ENCODE measurements at places on chromosomes 1 and 21.

- no peaks in the 10 kb centered on the region for H3K4me1 ChIP-seq
- peaks cover 8% of the 10 kb centered on the region for H3K27me3 ChIP-seq
- no peaks in the 10 kb centered on the region for H3K36me3 ChIP-seq
- H3K27ac ChIP-seq: no peak overlapping the region
- no peak for DNase-seq
- no peak overlapping the region for H3K4me3 ChIP-seq
These were observed 7.7 kb downstream of the PRAMEF1 start for GRCh38 chr1:12798911-12799310.

DNA sequence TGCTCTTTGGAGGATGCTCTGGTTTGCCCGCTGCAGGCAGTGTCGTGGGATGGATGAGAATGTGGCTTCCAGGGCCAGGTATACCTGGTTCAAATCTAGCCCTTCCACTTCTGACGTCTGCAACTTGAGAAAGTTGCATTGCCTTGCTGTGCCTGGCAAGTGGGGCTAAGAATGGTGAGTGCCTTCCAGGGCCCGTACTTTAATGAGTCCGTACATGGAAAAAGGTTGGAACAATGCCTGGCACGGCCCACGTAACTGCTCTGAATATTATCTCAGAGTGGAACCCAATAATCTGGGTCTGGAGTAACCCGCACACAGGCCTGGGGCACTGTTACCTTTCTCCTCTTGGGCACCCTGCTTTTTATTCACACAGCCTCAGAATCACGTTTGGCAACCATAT lies 146.7 kb upstream of the EDN2 start:
- H3K27me3 ChIP-seq: no peaks in the 10 kb centered on the region
- H3K4me3 ChIP-seq: no peak overlapping the region
- peaks cover 18% of the 10 kb centered on the region for H3K36me3 ChIP-seq
- no peak overlapping the region for H3K27ac ChIP-seq

DNA sequence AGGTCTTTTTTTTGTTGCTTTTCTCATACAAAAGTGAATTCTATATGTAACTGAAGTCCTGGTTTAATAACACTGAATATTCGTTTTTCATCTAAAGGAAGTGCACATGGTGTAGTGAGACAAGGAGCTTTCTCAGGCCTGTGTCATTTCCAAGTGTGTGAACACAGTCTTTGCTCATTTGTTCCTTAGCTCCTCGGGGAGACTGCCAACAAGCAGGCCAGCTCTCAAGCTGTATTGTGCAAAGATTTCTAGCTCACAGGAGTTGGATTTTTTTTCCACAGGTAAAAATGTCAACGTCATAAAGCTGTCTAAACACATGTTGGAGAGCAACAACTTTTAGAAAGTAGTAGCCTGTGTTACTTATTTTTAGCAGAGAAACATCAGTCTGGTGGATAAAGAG lies 87.8 kb upstream of the S1PR1 start:
- H3K4me1 ChIP-seq: peaks cover 8% of the 10 kb centered on the region
- H3K36me3 ChIP-seq: no peaks in the 10 kb centered on the region
- H3K27ac ChIP-seq: no peak overlapping the region
- no peak for DNase-seq
- no peaks in the 10 kb centered on the region for H3K27me3 ChIP-seq
- H3K4me3 ChIP-seq: no peak overlapping the region

GRCh38 chr1:204029016-204029415 lies 43.9 kb upstream of the SOX13 start:
- DNase-seq: no peak
- H3K27me3 ChIP-seq: peaks cover 30% of the 10 kb centered on the region
- H3K4me1 ChIP-seq: no peaks in the 10 kb centered on the region
- H3K36me3 ChIP-seq: no peaks in the 10 kb centered on the region
- no peak overlapping the region for H3K27ac ChIP-seq

- no peak overlapping the region for H3K27ac ChIP-seq
- no peak for DNase-seq
- H3K4me1 ChIP-seq: no peaks in the 10 kb centered on the region
- H3K27me3 ChIP-seq: peaks cover 5% of the 10 kb centered on the region
- no peaks in the 10 kb centered on the region for H3K36me3 ChIP-seq
These were observed 8.2 kb upstream of the ARHGEF10L start for GRCh38 chr1:17531343-17531681.

DNA sequence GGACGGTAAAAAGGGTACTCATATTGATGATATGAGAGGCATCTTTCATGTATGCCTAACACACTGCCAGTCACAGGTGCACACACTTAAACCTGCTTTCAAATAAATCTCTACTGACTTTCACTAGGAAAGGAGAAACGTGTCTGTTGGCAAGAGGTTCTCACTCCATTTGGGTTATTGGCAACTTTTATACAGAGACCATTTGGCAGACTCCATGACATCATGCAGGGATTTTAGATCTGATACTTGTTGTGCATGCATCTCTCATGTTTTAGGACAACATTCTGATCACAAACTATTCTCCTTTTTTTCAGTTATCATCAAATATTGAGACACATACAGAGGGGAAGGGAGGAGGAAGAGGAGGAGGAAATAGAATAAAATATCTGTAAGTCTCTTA lies 31.5 kb downstream of the RGS7 start:
- DNase-seq: no peak
- H3K36me3 ChIP-seq: no peaks in the 10 kb centered on the region
- H3K27me3 ChIP-seq: no peaks in the 10 kb centered on the region
- H3K4me3 ChIP-seq: no peak overlapping the region
- H3K4me1 ChIP-seq: no peaks in the 10 kb centered on the region

DNA sequence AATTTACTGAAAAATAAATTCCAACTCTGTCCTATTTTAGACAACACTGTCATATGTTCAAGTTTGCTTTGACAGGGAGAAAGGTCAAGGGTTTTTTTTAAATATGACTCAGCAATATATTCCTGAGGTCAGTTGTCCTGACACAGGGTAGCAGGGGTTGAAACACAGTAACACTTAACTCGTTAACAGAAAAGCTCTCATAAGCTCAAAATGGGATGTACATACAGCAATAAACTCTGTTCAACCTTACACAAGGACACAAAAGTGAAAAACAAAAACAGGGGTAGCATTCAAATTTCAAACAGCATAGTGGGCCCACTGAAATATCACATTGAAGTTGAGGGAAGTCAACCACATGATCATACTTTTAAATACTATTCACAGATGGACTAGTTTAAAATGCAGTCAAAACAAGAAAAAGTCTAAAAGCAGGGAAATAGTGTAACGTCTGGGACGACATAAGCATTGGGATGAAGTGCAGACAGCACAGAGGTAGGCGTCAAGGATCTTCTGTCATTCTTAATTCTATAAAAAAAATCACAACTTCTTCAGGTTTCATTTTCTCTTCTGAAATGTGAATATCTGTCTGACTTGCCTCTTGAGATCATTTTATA lies 89.9 kb downstream of the SLC44A5 start:
- H3K4me3 ChIP-seq: no peak overlapping the region
- no peak for DNase-seq
- H3K36me3 ChIP-seq: no peaks in the 10 kb centered on the region
- no peaks in the 10 kb centered on the region for H3K4me1 ChIP-seq
- no peaks in the 10 kb centered on the region for H3K27me3 ChIP-seq
- no peak overlapping the region for H3K27ac ChIP-seq

All from activated CD4-positive, alpha-beta memory T cell treated with anti-CD3 and anti-CD28 coated beads, Interleukin-2, amount 10 ng/mL, durations not matched to agents 7 days and 5 days (primary cell).